ENCODE measurements at places on chromosomes 3 and 15.
A peak's percentile ranks its signal among the peaks of the same experiment; 100 is the strongest.

DNA sequence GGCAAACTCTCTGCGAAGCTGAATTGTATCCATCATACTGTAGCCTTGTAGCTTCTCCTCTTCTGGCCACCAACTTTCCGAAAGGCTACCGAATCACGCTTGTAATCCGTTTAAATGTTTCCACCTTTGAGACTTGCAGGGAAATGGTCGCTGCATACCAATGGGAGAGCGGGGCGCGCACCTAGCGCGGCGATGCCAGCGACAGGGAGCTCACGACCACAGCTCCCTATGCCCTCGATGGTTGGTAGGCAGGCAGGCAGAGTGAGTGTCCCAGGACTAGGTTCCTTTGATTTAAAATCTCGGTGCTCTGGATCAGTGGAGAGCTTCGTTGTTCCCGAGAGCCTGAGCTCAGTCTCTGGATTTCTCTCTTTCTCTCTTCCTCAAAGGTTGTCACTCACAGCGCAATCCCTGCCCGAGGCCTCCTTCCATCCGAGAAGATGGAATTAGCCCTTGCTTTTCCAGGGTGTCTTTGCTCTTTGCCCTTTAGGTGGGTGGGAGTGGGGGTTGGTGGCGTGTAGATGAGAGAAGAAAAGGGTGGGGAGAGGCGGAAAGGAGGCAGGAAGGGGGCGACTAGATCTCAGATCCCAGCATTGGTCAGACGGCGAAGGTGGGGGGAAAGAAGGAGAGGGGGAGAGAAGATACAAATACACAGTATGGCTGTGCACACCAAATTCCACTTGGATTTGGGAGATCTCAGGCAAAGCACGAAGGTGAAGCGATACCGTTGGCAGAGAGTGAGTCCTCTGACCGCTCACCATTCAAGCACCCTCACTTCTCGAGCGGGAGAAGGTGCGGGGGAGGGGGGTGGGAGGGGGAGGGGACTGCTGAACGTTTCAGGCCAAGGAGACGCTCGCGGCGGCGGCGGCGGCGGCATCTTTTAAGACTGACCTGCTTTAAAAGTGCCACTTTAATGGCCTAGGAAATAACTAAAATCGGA lies at the start of gene SLITRK3:
Gene SLITRK3, minus strand, starts transcription at position 745 of the 937 bp plus-strand sequence. CDS start 5,554 bp downstream, outside the sequence.
- DNase-seq: no peak

DNA sequence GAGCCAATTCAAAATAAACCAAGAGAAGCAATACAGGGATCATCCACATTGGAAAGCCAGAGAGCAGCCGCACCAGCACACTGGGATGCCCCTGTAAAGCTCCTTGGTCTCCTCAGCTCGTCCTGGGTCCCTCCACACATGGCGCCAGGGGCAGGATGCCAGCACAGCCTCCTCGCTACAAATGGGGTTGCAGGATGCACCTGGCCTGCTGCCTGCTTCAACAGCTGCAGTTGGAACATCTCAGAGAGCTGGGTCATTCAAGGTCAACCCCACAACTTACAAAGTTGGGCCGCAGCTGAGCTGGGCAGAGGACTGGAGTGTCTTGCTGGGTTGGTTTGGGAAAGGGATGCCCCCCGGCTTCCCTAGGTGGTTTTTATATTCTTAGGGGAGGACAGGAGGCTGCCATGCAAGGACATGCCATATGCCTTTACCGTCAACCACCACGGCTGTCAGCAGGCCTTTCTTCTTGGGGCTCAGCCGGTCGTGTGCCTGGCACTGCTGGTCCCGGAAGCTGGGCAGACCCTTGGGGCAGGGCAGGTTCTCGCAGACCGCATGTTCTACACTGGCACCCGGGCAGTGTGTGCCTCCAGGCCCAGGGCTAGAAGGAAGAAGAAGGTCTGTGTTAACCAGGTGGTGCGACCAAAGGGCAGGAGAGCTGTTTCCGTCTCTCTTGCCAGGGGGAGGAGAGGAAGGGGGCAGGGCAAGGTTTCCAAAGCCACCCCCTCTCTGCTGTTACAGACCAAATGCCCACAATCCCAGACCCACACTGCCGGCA lies 225.2 kb downstream of the ADAMTS17 start:
- peak; percentile 36 for DNase-seq

GRCh38 chr3:38662544-38662943 lies 13.1 kb upstream of the SCN5A start:
- DNase-seq: no peak

DNA sequence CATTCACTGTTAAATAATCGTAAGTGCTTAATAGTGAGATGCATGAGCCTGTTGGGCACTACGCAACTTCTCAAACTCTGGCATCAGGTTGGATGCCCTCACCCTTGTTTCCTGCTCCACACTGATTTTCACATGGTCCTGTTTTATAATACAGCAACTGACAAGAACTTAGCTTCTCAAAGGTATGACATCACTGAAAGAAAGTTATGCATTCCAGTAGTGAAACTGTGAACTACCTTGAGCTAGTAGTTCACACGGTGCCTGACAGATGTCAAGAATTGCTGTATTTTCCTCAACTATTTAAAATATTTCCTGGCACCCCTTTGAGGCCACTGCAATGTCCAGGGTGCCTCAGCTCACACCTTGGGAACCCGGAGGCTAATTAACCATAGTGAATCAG lies 327.5 kb downstream of the RORA start:
- no peak for DNase-seq

DNA sequence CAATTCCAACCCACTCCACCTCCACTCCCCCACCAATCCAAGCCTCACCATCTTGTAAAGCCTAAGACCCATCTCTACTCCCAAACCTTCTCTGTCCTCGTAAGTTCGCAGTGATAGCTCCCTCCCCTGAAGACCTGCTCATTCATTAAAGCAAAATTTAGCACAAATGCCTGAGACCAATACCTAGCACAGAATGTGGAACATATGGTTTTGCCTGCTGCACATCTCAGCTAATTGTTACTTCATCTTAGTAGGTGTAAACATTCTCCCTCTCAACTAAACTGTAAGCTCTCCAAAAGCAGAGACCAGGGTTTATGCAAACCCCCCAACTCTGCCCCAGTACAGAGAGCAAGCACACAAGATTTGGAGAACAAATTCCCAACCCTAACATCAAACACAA lies 20.5 kb downstream of the DCLK3 start:
- no peak for DNase-seq
